Activated CD4-positive, alpha-beta T cell treated with anti-CD3 and anti-CD28 coated beads, Interleukin-2, amount 50 U/mL, for 48 hours (primary cell): ENCODE measurements at places on chromosomes 1 and 21.

- DNase-seq: peak; percentile 44
Measured at GRCh38 chr1:14915356-14916054, 238.0 kb upstream of the TMEM51 start.

DNA sequence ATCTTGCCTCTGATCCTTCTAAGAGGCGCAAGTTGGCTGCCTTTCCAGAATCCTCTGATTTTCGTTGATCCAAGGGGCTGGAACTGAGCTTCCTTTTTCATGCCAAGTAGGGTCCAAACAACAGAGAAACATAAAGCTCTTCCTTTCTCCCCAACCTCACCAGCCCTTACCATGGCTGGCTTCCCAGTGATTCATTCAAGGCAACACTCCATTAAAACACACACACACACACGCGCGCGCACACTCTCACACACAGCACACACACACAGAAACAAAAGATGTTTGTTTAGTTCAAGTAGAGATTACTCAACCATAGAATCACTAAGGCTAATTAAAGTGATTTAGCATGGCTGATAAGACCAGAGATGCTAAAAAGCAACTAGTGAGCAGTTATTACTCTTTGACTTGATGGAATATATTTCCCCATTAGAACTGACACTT lies 13.0 kb upstream of the GUCA2A start:
- no peak for DNase-seq

GRCh38 chr1:23791516-23792047 lies 637 bp downstream of the LYPLA2 start:
- DNase-seq: peak; percentile 36

DNA sequence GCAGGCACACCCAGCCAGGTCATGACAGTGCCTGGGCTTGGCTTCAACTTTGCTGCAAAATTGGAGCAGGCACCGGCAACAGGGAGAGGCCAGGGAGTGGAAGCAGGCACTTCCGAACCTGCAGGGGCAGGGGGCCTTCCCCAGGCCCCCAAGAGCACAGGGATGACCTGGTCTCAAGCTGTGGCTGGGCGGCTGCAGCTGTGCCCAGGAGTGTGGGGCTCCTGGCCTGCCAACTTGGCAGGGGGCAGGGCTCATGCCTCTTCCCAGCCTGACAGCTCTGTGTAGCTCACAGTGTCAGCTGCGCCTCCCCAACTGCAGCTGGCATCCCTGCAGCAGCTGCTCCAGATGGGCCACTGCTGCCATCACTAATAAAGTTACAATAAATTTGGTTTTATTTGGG lies 51.5 kb upstream of the SCYL3 start:
- DNase-seq: no peak

- DNase-seq: no peak
Measured at GRCh38 chr1:4263699-4264098, 363.6 kb upstream of the C1orf174 start.

DNA sequence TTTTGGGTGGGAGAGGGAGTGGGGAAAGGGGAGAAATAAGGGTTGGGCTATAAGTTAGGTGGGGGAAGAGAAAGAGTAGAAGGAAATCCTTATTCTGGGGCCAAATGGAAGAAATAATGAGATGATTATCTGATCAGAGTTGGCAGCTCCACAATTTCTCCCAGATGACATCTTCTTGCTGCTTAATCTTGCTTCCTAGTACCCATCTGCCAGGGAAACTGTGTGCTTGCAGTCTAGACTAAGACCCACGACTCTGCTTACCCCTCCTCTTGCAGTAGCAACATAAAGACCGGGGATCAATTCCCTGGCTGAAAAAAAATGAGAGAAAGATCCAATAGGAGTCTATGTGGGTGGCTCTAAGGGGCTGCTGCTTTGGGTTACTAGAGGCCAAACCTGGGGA lies 95.6 kb downstream of the PAPPA2 start:
- no peak for DNase-seq

DNA sequence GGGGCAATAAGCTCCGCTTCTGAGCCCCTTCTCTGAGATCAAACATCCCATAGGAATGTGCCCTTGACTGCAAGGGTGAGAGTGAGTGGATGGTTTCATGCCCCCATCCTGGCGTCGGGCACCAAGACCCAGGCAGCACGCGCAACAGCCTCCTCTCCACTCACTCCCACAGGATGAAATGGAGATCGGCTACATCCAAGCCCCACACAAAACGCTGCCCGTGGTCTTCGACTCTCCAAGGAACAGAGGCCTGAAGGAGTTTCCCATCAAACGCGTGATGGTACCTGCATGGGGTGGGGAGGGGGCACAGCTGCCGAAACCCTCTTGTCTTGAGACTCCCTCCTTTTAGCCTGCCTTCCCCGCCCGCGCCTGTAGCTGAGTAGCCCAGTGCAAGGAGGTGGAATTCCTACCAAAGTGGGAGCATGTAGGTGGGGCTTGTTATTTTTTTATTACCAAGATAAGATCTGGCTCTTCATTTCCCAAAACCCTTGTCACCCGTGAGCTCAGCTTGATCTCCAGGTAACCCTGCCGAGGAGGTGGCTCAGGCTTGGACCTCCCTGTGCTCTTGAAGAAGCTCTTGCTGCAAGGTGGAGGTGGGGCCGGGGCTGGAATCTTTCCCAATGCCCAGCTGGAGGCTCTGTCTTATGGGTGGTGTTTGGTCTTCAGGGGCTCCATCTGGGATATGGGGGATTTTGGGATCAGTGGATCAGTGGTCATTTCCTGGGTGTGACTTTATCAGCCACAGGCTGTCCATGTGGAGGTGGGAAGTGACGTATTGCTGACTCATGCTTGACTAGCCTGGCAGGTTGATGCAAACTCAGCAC lies 24.0 kb upstream of the PADI6 start:
- DNase-seq: no peak

GRCh38 chr1:182304627-182305026 lies 87.0 kb downstream of the GLUL start:
- no peak for DNase-seq

GRCh38 chr1:42765832-42766740 lies 742 bp downstream of the P3H1 start:
- DNase-seq: peak; percentile 55

- DNase-seq: no peak
Measured at GRCh38 chr1:23210351-23210785, 6.9 kb downstream of the HTR1D start.
